ENCODE measurements at places on chromosomes 2 and 18. TPM values are rescaled to one million over a fixed set of nuclear protein-coding genes. Genes with fewer than 3 reads are reported as not detected.

The CDH19 gene
- 1.4 TPM for total RNA-seq

The ASB18 gene
- total RNA-seq, result not detected

The MYCN gene
- 0.67 TPM for total RNA-seq

The CFAP65 gene
- 5.8 TPM for total RNA-seq

The TMEM178A gene
- total RNA-seq, result 6.1 TPM

The SLC16A14 gene
- 0.55 TPM for total RNA-seq

GRCh38 chr2:60552851-60553494 is 481 bp downstream of the BCL11A start:
- H3K4me1 ChIP-seq, result peaks cover 89% of the 10 kb centered on the region
- peak; percentile 81 for DNase-seq
- H3K27ac ChIP-seq, result no peak overlapping the region
- H3K4me3 ChIP-seq, result peak overlapping the region; percentile 82

- no peaks in the 10 kb centered on the region for H3K36me3 ChIP-seq
- H3K4me1 ChIP-seq, result no peaks in the 10 kb centered on the region
- H3K27me3 ChIP-seq, result no peaks in the 10 kb centered on the region
- no peak for DNase-seq
Measured at GRCh38 chr2:64819774-64820688, 166.3 kb upstream of the SERTAD2 start.

DNA sequence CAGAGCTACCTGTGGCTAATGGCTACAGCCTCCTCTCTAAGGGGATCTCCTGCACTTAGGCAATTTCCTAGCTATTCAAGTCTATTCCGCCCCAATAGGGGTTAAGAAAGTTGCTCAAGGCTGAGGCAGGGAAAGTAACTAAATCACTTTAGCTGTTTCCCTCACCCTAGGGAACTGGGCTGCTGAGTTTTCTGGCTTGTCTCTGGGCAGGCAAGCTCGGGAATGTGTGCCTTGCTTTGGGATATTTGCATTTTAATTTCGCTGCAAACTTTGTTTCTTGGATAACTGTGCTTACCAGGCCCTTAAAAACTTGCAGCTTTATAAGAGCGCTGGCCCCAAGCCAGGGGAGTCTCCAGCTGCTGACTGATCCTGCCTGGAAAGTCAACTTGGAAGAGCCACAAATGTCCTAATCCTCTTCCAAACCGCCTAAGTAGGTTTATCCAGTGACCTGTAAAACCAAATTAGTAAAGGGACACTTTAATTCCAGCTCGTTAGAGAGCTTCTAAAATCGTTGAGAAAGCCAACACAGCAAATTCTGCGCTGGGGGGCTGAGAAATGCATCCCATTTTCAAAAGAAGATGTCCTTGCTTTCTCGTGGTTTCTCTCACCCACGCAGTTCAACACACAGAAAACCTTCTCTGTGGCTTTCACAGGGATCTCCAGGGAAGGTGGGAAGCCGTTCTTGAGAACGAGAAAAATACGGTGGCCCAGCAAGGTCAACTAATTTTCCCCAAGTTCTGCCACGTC is 59.5 kb upstream of the SP3 start:
- H3K27me3 ChIP-seq, result no peaks in the 10 kb centered on the region
- H3K4me1 ChIP-seq, result peaks cover 19% of the 10 kb centered on the region
- H3K27ac ChIP-seq, result peak overlapping the region; percentile 85

DNA sequence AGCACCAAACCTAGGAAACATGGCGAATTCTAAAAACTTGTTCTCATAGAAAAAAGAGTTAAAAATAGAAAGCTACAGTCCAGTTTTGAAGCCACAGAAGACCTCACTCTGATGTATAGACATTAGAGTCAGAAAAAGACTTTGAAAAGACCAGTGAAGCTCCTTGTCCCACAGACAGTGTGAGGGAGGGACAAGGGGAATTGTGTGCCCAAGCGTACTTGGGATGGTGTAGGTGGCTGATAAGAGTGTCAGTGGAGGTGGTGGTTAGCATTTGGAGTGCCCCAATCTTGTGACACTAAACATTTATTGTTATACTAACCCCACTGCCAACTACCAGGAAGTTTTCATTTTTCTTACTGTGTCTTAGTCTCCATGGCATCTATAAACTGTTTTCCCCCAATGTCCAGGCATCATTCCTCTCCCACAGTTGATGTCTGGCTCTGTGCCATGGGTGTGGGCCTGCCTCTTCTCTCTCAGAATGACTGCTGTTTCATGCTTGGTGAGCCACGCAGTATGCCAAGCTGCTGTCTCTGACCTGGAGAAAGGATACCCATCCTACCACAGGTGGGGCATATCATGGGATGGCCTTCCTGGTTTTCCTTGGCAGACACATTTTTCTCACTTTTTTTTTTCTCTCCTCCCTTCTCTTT is 161.4 kb downstream of the RPIA start:
- H3K4me3 ChIP-seq, result no peak overlapping the region
- H3K4me1 ChIP-seq, result no peaks in the 10 kb centered on the region
- no peak for DNase-seq
- no peak overlapping the region for H3K27ac ChIP-seq

DNA sequence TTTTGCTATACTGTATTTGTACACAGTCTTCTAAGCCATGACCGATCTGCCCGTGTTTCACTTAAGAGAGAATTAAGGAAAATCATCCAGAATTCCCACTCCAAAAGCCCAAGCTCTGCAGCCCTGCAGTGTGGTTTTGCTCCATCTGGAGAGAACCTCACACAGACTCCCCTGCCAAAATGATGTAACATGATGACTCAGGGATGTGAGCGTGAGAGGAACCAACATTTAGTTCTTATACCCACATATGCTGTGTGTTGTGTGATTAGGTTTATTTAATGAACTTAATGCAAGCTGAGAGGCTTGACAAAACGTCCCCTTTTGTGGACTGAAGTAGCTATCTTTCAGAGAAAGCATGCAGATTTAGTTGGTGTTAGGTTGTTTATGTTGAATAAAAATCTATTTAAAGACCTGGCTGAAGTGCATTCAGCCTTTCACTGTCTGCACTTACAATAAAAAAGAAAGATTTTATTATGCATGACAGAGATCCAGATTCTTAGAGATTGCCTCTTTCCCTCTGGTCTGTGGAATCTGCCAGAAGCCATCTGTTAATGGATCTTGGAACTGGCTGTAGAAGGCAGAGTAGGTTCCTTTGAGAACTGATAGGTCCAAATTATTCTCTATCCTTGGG is 6.3 kb downstream of the RAB12 start:
- H3K4me1 ChIP-seq, result peaks cover 43% of the 10 kb centered on the region
- no peaks in the 10 kb centered on the region for H3K36me3 ChIP-seq
- no peaks in the 10 kb centered on the region for H3K27me3 ChIP-seq

GRCh38 chr2:53784436-53784835 is 2.3 kb downstream of the ASB3 start:
- no peak overlapping the region for H3K4me3 ChIP-seq
- no peaks in the 10 kb centered on the region for H3K27me3 ChIP-seq
- H3K36me3 ChIP-seq, result no peaks in the 10 kb centered on the region

- no peaks in the 10 kb centered on the region for H3K4me1 ChIP-seq
- no peaks in the 10 kb centered on the region for H3K27me3 ChIP-seq
- no peak overlapping the region for H3K4me3 ChIP-seq
- H3K27ac ChIP-seq, result no peak overlapping the region
- DNase-seq, result no peak
Measured at GRCh38 chr2:135676031-135676430, 65.6 kb upstream of the UBXN4 start.

DNA sequence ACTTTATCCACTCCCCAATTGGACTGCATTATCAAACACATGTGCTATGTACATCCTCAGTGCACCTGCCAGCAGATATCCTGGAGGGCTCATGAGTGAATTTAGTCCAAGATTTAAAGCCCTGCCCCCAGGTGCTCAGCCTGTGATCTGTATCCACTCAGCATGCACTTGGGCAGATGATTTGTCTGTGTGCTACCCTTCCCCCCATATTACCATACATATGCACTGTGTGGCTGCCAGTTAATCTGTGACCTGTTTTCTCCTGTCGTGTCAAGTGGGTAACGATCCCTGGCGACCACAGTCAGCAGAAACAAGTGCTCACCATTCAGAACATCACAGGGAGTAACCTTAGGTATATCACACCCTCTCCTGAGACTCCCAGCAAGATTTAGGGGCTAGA is 10.2 kb downstream of the NAGK start:
- no peak overlapping the region for H3K27ac ChIP-seq
- peaks cover 53% of the 10 kb centered on the region for H3K36me3 ChIP-seq
- DNase-seq, result no peak
- H3K4me3 ChIP-seq, result no peak overlapping the region

GRCh38 chr2:61182059-61182383 is 20.0 kb downstream of the C2orf74 start:
- DNase-seq, result no peak
- H3K27ac ChIP-seq, result no peak overlapping the region
- no peak overlapping the region for H3K4me3 ChIP-seq
- peaks cover 58% of the 10 kb centered on the region for H3K36me3 ChIP-seq

DNA sequence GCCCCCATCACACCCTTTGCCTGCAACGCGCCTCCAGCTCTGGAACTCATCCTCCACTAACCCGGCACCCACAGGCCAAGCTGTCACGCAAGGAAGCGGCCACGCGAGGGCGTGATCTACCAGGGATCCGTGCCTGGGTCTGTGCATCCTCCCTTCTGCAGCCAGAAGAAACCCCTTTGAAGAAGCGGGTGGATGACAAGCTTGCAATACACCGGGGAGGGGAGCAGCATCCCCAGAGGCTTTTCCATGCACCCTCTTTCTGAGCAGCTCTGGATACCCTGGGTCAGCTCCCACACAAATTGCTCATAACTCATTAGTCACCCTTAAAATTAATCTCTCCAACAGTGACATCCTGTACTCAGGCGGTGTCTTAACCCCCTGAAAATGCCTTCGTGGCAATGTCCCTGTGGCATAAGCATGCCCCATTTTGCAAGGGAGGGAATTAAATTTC is 47.6 kb downstream of the PDCL3 start:
- H3K4me3 ChIP-seq, result no peak overlapping the region
- DNase-seq, result peak; percentile 89
- H3K36me3 ChIP-seq, result no peaks in the 10 kb centered on the region
- H3K27me3 ChIP-seq, result no peaks in the 10 kb centered on the region
- H3K4me1 ChIP-seq, result no peaks in the 10 kb centered on the region

DNA sequence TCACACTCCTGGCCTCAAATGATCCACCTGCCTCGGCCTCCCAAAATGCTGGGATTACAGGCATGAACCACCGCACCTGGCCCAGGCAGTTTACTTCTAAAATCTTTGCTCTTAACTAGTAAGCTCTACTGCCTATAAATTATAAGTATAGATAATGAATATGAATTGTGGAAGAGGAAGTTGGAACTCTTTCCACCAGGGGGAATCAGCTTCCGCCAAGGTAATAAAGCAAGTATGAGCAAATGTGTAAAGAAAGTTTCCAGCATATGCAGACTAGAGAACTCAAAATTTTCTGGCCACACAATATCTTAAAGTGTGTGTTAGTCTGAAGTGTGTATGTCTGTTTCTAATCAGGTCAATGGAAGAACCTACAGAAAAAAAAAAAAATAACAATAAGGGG is 68.1 kb downstream of the RMDN2 start:
- H3K36me3 ChIP-seq, result peaks cover 2% of the 10 kb centered on the region
- no peak overlapping the region for H3K4me3 ChIP-seq
- H3K4me1 ChIP-seq, result no peaks in the 10 kb centered on the region
- H3K27ac ChIP-seq, result no peak overlapping the region

GRCh38 chr2:557635-558301 is 119.4 kb downstream of the TMEM18 start:
- no peak overlapping the region for H3K4me3 ChIP-seq
- no peaks in the 10 kb centered on the region for H3K4me1 ChIP-seq
- peak; percentile 63 for DNase-seq
- no peaks in the 10 kb centered on the region for H3K36me3 ChIP-seq
- H3K27ac ChIP-seq, result no peak overlapping the region
- H3K27me3 ChIP-seq, result no peaks in the 10 kb centered on the region
